ENCODE measurements at places on chromosomes 4 and X. TPM values are rescaled to one million over a fixed set of nuclear protein-coding genes. Genes with fewer than 3 reads are reported as not detected.

The LONRF3 gene
- total RNA-seq: 24.6 TPM

The GLRA3 gene
- not detected for total RNA-seq

The CENPE gene
- total RNA-seq: 1.3 TPM

The UGT2A1 gene
- total RNA-seq: not detected

The COX18 gene
- total RNA-seq: 16.5 TPM

The NALF2 gene
- total RNA-seq: not detected

The PAK3 gene
- 11.6 TPM for total RNA-seq

The P2RY4 gene
- total RNA-seq: 3.9 TPM

DNA sequence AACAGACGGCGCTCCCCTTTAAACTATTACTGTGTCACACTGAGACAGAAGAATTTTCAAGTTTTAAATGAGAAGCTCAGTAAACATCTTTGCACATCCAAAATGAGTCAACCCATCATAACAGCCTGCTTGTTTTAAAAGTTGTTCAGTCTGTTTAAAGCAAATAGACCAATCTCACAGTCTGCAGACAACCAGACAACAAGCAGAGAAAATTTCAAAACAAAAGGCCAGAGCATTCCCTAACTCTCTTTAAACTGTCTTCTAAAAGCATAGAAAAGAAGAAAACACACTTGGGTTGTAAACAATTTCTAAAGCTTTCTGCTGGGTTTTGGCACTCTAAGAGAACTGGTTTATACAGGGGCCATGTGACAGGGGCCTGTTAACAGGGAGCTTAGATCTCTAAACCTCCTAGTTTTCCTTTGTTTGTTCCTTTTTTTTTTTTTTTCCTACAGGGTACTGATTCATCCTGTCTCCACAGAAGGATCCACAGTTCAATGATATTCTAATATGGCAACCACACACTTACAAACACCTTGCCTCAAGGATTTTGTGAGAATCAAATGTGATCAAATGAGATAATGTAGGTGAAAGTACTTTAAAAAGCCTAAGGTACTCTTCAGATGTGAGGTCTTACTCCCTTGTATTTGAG, 100.8 kb upstream of the MAML3 start:
- no peak overlapping the region for H3K27ac ChIP-seq
- no peak overlapping the region for H3K4me3 ChIP-seq
- DNase-seq: no peak
- H3K4me1 ChIP-seq: peaks cover 4% of the 10 kb centered on the region
- H3K27me3 ChIP-seq: no peaks in the 10 kb centered on the region

- H3K27ac ChIP-seq: no peak overlapping the region
- H3K27me3 ChIP-seq: no peaks in the 10 kb centered on the region
- DNase-seq: no peak
- no peaks in the 10 kb centered on the region for H3K4me1 ChIP-seq
- no peak overlapping the region for H3K4me3 ChIP-seq
These were observed 131.5 kb downstream of the GABRA2 start for GRCh38 chr4:46258431-46258830.

- H3K27ac ChIP-seq: no peak overlapping the region
- no peak for DNase-seq
These were observed 86.6 kb downstream of the NR3C2 start for GRCh38 chr4:148355442-148356123.

DNA sequence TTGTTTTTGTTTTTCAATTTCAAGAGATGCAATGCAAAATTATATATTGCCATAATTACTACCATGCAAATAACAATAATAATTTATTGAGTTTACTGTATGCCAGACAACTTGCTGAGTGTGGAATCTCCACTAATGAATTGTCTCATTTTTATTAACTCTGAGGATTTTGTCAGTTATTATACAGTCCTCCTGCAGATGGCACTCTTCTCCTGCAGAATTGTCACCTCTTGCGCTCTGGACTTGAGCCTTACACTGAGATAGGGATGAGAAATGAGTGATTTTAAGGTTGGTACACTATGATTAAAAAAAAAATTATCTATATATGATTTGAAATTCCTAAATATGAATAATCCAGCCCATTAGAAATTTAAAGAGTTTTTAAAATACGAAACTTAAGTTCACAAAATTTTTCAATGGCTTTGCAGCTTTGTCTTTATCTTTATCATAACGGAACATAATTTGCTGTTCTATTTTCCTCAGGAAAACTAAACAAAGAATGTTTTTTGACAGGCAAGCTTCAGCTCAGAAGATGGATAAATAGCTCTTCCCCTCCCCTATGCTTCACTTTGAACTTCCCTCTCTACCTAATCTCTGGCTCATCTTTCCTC, 12.7 kb upstream of the PAQR3 start:
- H3K4me3 ChIP-seq: no peak overlapping the region
- H3K36me3 ChIP-seq: no peaks in the 10 kb centered on the region
- H3K27ac ChIP-seq: no peak overlapping the region
- DNase-seq: no peak
- H3K4me1 ChIP-seq: no peaks in the 10 kb centered on the region
- no peaks in the 10 kb centered on the region for H3K27me3 ChIP-seq

DNA sequence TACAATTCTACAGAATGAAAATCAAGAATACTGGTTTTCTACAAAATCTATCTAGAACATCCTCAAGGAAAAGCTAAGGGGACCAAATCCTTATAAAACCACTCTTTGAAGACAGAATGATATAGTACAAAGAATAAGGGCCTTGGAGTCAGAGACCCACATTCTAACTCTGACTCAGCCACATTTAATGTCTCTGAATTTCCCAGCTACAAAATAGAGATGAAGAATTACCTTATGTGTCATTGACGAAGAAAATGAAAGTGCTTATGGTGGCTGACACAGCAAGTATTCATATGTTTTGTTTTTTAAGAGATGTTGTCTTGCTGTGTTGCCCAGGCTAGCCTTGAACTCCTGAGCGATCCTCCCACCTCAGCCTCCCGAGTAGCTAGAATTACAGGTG, 35.9 kb upstream of the CXorf38 start:
- H3K4me3 ChIP-seq: no peak overlapping the region
- H3K36me3 ChIP-seq: peaks cover 7% of the 10 kb centered on the region
- no peak overlapping the region for H3K27ac ChIP-seq

DNA sequence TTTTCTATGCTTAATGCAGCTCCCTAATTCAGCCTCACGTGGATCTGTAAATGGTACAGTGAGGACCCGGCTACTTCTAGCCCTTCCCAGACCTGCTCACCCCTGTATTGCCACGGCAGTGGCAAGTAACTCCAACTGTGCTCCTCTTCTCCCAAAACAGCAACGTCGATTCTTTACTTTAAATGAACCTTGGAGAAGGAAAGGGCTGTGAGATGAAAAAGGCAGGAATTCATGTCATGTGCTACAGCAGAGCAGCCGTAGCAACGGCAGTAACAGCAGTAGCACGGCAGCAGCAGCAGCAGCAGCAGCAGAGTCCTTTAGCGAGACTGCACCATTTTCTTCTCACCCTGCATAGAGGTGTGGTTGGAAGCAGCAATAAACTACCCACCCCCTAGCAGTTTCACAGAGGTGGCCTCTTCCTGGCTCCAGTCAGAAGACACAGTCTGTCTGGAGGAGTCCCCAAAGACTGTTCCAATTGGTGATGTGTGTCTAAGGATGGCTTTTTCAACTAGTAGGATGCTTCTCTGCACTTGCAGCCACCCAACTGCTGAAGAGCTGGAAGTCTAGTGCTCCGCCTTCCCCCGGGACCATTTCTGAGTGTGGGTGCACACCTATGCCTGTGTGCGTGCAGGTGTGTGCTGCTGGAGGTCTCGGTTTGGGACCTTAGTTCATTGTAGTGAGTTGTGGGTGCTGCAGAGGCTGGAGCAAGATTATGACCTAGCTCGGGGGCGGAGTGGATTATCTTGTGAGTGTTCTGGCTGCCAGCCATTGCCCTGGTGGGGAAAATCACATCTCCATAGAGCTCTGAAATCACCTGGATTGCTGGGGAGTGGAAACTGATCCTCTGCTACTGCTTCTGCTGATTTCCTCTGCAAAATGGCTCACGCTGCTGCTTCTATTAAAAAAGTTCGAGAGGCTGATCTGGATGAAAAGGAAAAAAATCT, 67.2 kb downstream of the ANK2 start:
- no peak for DNase-seq
- no peaks in the 10 kb centered on the region for H3K27me3 ChIP-seq
- no peak overlapping the region for H3K4me3 ChIP-seq
- no peaks in the 10 kb centered on the region for H3K4me1 ChIP-seq

DNA sequence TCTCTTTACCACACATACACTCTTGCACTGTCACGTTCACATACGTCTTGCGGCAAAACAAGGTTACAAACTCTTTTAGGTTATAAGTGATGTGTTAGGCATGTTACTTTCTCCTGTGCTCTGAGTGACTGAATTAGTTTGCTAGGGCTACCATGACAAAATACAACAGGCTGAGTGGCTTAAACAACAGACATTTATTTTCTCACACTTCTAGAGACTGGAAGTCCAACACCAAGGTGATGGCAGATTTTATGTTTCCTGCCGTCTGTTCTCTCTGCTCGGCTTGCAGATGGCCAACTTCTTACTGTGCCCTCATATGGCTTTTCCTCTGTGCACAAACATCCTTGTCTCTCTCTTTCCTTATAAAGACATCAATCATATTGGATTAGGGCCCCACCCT, 1224.3 kb upstream of the TENM3 start:
- H3K27me3 ChIP-seq: no peaks in the 10 kb centered on the region
- no peaks in the 10 kb centered on the region for H3K36me3 ChIP-seq
- H3K27ac ChIP-seq: no peak overlapping the region
- H3K4me1 ChIP-seq: no peaks in the 10 kb centered on the region
- DNase-seq: no peak

DNA sequence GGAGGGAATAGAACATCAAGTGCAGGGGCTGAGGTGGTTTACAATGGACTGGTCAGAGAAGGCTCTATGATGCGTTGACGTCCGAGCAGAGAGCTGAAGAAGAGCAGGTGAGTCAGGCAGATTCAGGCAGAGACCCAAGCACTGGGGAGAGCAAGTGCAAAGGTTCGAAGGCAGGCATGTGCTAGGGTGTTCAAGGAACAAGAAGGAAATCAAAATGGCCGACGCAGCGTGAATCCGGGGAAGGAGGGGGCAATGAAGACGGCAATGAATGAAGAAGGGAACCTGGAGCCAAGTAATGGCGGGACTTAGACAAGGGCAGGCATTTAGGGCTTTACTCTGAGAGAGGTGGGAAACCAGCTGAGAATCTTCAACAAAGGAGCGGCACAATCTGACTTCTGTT, 56.8 kb upstream of the DCTD start:
- no peaks in the 10 kb centered on the region for H3K36me3 ChIP-seq
- no peak overlapping the region for H3K4me3 ChIP-seq
- DNase-seq: no peak
- peaks cover 4% of the 10 kb centered on the region for H3K4me1 ChIP-seq

- no peaks in the 10 kb centered on the region for H3K27me3 ChIP-seq
- no peaks in the 10 kb centered on the region for H3K4me1 ChIP-seq
- no peak overlapping the region for H3K27ac ChIP-seq
- no peak overlapping the region for H3K4me3 ChIP-seq
- DNase-seq: no peak
- no peaks in the 10 kb centered on the region for H3K36me3 ChIP-seq
These were observed 1034.2 kb upstream of the PCDH10 start for GRCh38 chr4:132114885-132115284.

GRCh38 chrX:113529426-113530013, 688.9 kb upstream of the AMOT start:
- no peaks in the 10 kb centered on the region for H3K36me3 ChIP-seq
- H3K4me3 ChIP-seq: no peak overlapping the region
- DNase-seq: no peak
- H3K4me1 ChIP-seq: no peaks in the 10 kb centered on the region
- no peak overlapping the region for H3K27ac ChIP-seq

- no peaks in the 10 kb centered on the region for H3K27me3 ChIP-seq
- no peak overlapping the region for H3K27ac ChIP-seq
- H3K36me3 ChIP-seq: peaks cover 9% of the 10 kb centered on the region
- DNase-seq: no peak
These were observed 4.2 kb downstream of the CPEB2 start for GRCh38 chr4:15006416-15007024.

DNA sequence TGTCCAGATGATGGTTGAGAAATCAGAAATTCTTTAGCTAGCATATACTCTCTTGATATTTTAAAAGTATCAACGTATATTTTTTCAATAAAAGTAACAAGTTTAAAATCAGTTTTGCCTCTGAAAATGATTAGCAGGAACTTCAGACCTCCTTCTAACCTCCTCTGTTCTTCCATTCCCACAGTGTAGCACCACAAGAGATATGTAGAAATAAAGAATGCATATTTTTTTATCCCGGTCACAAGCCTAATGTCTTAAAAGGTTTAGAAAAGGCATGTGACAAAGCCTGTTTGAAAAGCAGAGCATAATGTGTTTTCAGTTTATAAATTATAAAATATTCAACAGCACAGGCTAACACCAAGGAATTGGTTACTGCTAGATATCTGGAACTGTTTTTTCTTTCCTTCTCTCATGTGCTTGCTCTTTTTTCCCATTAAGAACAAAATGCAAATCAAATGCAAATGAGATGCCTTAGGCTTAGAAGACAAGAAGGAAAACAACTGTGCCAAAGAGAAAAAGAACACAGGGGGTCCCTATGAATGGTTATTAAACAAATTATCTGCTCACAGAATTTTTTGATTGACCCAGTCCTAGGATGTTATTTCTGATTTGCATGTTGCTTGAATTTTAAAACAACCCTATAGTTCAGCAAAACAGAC, 351.7 kb upstream of the FAM241A start:
- no peak overlapping the region for H3K4me3 ChIP-seq
- no peaks in the 10 kb centered on the region for H3K4me1 ChIP-seq
- DNase-seq: no peak
- H3K27ac ChIP-seq: no peak overlapping the region
- H3K36me3 ChIP-seq: no peaks in the 10 kb centered on the region

DNA sequence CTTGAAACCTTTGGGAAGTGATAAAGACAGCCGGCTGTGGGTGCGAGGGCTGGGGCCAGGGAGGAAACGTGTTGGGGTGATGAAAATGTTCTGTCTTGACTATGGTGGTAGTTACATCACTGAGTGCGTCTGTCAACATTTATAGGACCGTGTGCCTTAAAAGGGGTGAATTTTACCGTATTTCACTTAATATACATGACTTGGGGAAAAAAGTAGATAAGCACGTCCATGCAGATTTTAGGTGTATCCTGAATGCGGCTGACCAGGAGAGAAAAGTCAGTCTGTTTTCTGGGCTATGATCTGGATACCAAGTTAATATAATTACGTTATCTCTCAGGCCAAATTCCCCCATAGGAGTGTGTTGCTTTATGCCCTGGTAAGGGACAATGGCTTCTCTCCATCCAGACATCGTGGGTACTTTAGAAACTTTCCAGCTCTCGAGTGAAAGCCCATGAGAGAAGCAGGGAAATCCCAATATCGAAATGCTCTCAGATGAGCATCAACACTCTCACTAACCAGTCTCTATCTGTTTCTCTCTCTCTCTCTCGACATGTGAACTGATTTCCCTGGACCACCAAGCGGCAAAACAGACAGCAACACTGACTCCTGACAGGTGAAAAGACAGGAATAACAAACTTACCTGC, 71.5 kb downstream of the IRF2 start:
- H3K36me3 ChIP-seq: peaks cover 24% of the 10 kb centered on the region
- no peak overlapping the region for H3K27ac ChIP-seq
- no peak overlapping the region for H3K4me3 ChIP-seq
- peaks cover 15% of the 10 kb centered on the region for H3K4me1 ChIP-seq
- DNase-seq: no peak
